ENCODE measurements at places on chromosomes 4 and X.

DNA sequence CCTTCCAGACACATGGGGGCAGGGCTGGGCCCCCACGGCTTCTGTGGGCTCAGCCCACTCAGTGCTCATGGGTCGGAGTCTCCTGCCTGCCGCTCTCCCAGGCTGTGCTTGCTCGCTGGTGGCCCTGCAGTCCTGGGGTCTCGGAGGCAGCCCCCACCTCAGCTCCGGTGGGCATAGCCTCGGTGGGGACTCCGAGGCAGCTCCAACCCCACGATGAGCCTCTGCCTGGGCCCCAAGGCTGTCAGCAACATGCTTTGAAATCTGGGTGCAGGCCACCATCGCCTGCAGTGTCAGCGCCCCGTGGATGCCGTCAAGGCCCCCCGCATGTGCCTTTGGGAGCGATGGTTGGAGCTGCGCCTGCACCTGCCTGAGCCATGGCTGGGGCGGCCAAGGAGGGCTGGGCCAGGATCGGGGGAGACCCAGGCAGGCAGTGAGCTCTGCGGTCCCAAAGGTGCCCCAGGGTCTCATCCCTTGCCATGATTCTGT, 30.2 kb upstream of the SPON2 start:
- DNase-seq = no peak

DNA sequence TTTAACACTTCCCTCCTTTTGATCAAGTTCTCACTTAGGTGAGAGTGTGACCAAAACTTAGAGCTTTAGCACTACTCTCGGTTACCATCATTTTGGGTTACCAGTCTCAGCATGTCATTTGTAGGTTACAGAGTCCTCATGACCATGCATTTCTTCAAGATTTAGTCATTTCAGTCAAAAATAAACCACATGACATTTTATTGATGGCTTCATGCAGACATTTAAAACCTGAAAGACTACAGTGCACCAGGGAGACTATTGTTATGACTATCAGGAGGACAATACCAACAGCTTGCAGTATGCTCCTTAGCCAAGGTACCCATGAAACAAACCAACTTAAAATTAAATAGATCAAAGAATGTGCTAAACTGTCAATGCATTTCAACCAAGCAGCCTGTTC, 498.1 kb upstream of the FSTL5 start:
- no peak for DNase-seq

DNA sequence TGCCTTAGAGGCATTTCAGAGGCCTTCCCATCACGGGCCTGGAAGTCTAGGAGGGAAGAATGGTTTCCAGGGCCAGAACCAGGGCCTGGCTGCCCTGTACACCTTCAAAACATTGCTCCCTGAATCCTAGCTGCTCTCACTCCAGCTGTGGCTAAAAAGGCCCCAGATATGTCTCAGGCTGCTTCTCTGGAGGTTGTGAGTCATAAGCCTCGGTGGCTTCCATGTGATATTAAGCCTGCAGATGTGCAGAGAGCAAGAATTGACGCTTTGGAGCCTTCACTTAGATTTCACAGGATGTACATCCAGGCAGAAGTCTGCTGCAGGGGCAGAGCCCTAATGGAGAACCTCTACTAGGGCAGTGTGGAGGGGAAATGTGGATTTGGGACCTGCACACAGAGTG, 502.5 kb downstream of the GRXCR1 start:
- DNase-seq = no peak

- DNase-seq = no peak
Measured at GRCh38 chrX:5965406-5965805, 263.3 kb downstream of the NLGN4X start.
